ENCODE measurements at places on chromosomes 4 and X.
A peak's percentile ranks its signal among the peaks of the same experiment; 100 is the strongest.

DNA sequence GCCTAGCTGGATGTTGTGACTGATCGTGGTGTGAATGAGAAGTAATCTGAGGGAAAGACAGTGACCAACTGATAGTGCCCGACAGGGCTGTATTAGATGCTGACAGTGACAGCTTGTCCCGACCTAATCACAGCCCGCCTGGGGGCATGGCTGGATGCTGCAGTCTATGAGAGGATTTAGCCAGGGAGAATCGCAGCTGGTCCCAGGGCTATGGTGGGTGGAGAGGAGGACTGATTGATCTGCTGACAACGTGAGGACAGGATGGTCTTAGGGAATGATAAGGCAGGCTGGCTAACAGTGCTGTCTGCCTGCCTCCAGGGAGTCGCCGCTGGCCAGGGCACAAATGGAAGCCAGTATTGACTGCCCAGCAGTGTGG, 621 bp upstream of the SUV39H1 start:
- no peak for DNase-seq

DNA sequence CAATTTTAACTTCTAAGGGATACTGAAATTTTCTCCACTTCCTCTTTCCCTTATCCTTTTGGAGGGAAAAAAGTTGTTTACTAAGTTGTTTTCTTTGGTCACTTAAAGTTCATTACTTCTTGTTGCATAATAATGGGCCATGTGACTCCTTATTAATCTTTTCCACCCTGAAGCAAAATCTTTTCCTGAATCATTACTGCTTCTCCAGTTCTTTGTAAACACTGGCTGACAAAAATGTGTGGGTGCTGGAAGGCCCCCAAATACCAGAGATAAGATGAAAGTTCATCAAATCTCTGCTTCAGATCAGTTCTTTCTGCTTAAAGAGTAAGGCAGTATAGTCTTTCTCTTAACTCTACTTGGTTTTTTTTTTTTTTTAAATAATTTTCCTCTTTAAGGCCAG, 108.9 kb upstream of the NHS start:
- peak; percentile 0 for DNase-seq

GRCh38 chr4:26227601-26228229, 93.1 kb upstream of the RBPJ start:
- no peak for DNase-seq

DNA sequence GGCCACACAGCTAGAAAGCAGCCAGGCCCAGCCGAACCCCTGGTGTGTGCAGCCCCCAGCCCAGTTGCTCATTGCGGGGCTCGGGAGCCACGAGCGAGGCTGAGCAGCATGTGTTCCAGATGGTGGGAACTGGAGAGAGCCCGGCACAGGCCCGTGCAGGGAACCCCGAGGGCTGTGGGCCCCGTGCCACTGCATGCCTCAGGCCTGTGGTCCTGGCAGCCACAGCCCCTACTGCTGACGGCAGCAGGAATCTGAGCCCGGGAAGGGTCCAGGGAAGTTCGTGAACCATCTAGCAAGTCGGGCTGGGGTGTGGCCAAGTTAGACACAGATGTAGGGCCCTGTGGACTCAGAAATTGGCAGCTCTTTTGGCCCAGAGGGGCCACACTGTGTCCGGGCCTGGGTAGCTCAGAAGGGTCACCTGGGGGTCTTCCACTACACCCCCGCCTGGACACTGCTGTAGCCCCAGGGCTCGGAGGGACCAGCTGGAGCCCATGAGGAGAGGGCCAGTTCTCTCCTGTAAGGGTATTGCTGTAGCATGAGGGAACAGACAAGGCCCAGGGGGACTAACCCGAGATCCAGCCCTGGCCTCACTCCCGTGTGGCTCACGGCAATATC, 12.1 kb downstream of the HTRA3 start:
- peak; percentile 78 for DNase-seq

DNA sequence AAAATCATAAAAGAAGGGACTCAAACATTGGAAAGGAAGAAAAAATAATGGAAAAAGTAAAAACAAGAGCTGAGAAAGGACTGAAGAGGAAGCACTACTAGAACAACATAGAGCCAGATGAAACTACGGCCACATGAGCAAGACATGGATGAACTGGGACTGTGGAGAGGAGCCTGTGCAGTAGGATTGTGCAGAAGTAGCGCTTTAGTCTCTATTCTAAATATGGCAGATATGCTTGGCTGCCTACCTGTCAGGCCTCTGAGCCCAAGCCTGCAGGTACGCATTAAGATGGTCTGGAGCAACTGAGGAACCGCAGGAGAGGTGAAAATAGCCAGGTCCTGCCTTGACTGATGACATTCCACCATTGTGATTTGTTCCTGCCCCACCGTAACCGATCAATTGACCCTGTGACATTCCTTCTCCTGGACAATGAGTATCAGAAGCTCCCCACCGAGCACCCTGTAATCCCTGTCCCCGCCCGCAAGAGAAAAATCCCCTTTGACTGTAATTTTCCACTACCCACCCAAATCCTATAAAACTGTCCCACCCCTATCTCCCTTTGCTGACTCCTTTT, 154.3 kb downstream of the CAMK2D start:
- DNase-seq: no peak

DNA sequence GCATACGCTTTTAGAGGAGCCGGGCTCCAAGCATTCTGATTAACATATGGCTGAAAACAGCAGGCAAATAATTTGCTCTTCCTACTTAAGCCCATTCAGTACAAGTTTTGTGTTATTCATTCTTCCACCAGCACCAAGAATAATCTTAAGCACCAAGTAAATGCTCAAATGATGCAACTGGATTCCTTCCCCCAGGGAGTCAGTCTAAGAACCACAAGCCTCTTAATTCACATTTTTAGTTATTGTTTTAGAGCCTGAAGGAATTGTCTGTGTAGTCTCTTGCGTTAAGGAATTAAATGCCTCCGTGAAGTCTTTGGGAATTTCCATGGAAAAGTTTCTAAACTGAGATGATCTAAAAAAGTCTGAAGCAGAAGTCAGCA, 61.5 kb upstream of the MAGEB2 start:
- peak; percentile 77 for DNase-seq

DNA sequence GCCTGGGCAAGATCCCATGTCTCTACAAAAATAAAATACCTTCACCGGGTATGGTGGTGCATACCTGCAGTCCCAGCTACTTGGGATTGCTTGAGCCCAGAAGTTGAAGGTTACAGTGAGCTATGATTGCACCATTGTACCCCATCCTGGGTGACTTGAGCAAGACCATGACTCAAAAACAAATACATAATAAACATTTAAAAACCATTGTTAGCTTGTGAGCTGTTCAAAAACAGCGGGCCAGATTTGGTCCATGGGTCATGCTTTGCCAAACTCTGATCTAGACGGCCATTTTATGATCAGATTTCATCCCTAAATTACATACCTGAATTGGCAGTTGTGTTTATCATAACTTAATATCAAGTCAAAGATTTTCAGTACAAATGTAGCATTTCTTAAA, 76.0 kb upstream of the GPM6B start:
- no peak for DNase-seq

GRCh38 chr4:74651198-74651597, 143.1 kb downstream of the BTC start:
- DNase-seq: no peak

DNA sequence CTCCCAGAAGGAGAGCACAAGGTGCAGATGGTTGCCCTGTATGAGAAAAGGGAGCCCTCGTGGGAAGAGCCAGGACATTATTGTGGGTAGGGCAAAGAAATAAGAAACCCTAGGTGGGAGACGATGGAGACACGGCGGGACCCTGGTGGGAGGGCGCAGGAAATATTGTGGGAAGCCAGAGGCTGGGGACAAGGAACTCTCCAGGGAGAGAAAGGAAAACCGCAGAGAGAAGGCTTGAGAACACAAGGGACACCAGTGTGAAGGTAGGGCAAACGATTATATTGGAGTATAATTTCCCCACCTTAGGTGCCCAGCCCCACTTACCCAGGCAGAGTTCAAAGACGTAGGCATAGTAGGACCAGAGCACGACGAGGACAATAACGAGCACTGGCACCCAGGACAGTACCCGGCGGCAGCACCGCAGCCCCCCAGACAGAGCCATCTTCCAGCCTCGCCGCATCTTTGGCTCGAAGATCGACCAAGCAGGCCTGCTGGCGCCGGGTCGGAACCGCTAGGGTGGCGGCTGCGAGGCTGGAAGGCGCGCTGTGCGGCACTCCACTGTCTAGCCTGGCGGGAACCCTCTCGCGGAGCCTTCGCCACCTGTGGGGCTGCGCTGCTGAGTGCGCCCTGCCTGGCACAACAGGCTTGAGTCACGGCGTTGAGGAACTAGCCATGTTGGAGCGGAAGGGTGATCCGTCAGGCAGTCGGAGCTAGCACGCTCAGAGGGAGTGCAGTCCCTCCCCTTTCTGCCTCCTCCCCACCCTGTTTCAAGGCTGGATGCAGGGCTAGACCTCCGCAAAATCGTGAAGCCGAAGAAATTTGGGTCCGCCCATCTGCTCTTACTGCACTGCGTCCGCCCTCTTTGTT, at the start of gene ZDHHC15:
TSS of gene ZDHHC15 (minus strand) at position 473 of the 867 bp plus-strand sequence. CDS start at position 460, 13 bp downstream.
- peak; percentile 0 for DNase-seq

DNA sequence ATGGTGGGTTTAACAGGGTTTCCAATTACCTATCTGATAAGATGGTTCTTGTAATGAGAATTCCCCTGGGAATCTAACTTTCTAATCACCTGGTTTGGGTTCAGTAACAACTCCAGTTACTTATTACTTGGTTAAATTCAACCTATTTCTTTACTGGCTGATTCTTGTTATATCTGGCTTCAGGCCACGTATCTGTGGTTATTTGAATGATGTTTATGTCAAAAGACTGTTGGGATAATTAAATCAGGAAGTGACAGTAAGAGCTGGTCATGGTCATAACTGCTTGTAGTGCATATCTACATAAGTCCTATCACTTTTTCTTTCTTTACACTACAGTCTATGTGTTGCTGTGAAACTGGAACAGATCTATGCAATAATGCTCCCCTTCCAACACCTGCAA, 108.1 kb downstream of the MID1 start:
- DNase-seq: peak; percentile 72

GRCh38 chrX:120274958-120275357, 24.3 kb downstream of the ZBTB33 start:
- DNase-seq: no peak

DNA sequence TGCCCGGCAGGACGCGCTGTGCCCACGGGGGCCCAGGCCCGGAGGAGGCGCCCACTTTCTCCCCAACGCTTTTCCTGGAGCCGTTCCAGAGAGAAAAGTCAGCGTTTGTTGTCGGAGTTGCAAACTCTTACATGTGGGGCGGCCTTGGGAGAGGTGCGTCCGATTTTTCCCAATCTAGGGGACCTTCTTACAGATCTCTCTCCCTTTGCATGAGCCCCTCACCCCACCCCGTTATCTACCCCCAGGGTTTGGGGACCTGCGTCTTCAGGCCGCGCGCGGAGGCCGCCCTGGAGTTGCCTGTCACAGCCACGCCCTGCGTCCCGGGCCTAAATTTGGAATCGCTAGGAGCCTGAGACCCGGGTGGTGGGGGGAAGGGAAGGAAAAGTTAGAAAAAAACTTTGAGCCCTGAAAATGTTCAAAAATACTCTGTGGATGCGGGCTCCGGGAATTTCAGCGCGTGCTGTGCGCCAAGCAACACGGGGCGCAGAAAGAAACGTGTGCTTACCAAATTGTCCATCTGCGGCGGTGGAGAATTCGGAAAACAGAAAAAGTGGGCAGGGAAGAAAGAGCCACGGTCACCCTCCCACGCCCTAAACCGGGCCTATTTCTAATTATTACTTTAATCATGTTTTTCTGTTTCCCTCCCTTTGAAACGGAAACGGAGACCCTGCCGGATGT, 587 bp downstream of the CD99 start:
- DNase-seq: no peak

- DNase-seq: no peak
These were observed 72.0 kb downstream of the TSPAN5 start for GRCh38 chr4:98586291-98586961.

DNA sequence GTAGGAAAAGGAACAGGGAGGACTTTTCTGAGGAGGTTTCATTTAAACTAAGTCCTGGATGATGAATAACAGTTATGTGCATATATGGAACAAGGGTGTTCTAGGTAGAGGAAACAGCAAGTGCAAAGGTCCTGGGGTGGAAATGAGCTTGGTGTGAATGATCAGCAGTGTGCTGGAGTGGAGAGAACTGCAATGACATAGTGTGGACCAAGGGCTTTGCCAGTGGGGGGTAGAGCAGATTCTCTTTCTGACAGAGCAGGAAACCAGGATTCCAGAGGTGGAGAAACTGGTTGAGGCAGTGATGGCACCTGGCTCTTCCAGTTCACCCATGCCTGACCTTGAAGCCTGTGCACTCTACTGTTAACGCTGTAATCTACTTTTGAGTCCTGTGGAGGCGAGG, 1.7 kb downstream of the PPP1R3F start:
- no peak for DNase-seq

GRCh38 chrX:41824551-41824950, 98.8 kb downstream of the CASK start:
- DNase-seq: peak; percentile 75

DNA sequence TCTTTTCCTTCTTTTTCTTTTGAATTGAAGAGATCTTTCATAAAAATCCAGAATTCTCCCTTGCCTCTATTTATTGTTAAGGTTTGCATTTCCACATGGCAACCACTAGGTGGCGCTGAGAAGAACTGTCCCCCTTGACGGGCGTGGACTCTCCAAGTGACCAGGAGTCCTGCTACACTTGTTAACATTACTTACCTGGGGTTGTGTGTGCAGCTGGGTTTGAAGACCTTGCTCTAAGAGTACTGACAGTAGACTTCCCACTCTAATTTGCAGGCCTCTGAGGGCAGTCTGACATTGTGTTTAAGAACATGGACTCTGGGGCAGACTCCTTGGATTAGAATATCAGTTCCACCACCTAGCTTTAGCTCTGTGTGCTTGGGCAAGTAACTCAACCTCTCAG, 52.8 kb downstream of the GPRIN3 start:
- DNase-seq: peak; percentile 36

GRCh38 chr4:66252291-66252690, 582.0 kb upstream of the EPHA5 start:
- DNase-seq: peak; percentile 2

DNA sequence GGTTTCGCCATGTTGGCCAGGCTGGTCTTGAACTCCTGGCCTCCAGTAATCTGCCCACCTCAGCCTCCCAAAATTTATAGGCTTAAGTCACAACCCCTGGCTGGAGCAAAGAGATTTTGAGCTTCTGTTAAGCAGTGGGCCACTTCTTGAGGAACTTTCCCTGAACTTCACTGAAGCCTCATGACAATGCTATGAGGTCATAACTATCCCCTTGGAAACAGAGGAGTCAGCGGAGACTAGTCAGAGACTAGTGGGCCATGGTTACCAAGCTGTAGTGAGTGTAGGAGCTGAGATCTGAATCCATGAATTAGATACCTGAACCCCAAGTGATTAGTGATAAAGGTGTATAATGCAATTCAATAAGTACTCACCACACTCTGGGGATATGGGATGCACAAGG, 145.1 kb upstream of the MSX1 start:
- DNase-seq: peak; percentile 48
